Liver (tissue), 10 donors: ENCODE measurements at places on chromosomes 1 and 21. TPM values are rescaled to one million over a fixed set of nuclear protein-coding genes. Genes with fewer than 3 reads are reported as not detected.

GRCh38 chr1:63523738-63524137 lies 413 bp downstream of the EFCAB7 start:
- peaks cover 12% of the 10 kb centered on the region for H3K4me1 ChIP-seq
- H3K27me3 ChIP-seq = no peaks in the 10 kb centered on the region
- no peak for DNase-seq
- peak overlapping the region; percentile 77 for H3K4me3 ChIP-seq

The DNALI1 gene
- total RNA-seq = 1.5 TPM

DNA sequence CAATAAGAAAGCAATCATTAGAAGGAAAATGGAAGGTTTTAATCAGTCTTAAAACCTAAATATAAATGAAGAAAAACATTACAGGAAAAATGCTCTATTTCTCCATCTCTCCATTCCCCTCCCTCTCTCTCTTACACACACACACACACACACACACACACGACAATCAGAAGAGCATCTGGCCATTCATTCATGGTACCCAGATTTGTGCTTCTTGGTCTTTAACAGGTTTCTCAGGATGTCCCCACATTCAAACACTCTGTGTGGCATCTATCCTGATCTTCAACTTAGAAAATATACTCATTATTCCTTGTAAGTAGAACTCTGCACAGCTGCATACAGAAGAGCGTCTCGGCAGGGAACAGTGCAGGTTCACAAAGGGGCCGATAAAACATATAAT lies 779 bp downstream of the LRRC40 start:
- no peaks in the 10 kb centered on the region for H3K36me3 ChIP-seq
- no peak overlapping the region for H3K27ac ChIP-seq
- H3K4me1 ChIP-seq = peaks cover 36% of the 10 kb centered on the region
- DNase-seq = no peak
- no peaks in the 10 kb centered on the region for H3K27me3 ChIP-seq

- no peaks in the 10 kb centered on the region for H3K36me3 ChIP-seq
- no peak for DNase-seq
- H3K4me1 ChIP-seq = no peaks in the 10 kb centered on the region
- H3K27ac ChIP-seq = no peak overlapping the region
These were observed 13.8 kb upstream of the CAMTA1 start for GRCh38 chr1:6771441-6771769.

The GBP6 gene
- not detected for total RNA-seq

GRCh38 chr1:159483501-159483900 lies 44.0 kb downstream of the OR10J1 start:
- no peaks in the 10 kb centered on the region for H3K27me3 ChIP-seq
- DNase-seq = no peak
- H3K27ac ChIP-seq = no peak overlapping the region

DNA sequence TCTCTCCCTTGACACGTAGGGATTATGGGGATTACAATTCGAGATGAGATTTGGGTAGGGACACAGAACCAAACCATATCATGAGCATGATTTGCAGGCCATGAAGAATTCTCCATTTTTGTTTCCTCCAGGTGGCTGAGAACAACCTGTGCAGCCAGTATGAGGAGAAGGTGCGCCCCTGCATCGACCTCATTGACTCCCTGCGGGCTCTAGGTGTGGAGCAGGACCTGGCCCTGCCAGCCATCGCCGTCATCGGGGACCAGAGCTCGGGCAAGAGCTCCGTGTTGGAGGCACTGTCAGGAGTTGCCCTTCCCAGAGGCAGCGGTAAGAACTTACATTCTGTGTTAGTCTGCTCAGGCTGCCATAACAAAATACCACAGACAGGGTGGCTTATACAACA lies 9.7 kb downstream of the MX1 start:
- H3K4me1 ChIP-seq = no peaks in the 10 kb centered on the region
- peak; percentile 13 for DNase-seq
- peaks cover 66% of the 10 kb centered on the region for H3K36me3 ChIP-seq

The CASP9 gene
- 4.4 TPM for total RNA-seq

DNA sequence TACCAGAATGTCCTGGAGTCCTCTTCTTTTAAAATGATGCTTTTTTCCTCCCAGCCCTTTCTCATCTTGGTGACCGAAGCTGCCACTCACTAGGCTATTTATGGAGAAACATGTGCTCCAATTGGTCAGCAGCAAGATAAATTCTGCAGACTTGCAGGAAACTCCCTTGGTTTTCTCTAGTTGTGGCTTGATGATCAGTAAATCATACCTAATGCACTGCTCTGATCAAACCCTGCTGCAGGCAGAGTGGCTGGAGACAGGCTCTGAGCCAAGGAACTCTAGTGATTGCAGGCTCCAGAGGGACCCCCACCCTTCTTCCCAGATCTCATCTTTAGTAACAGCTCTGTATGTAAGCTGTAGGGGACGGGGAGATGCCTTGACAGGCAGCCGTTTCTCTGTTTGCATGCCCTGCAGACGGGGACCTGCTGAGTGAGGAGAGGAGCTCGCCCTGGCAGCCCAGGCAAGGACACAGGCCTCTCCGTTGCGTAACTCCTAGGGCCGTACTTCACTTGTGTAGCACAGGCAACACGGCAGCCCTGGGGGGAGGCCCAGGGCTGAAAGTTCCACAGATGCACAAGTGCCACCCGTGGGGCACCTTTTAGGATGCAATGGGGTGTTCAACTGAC lies 14.5 kb downstream of the SLC6A17 start:
- H3K27me3 ChIP-seq = no peaks in the 10 kb centered on the region
- no peaks in the 10 kb centered on the region for H3K4me1 ChIP-seq
- DNase-seq = no peak
- H3K4me3 ChIP-seq = no peak overlapping the region
- no peaks in the 10 kb centered on the region for H3K36me3 ChIP-seq

The SAMSN1 gene
- total RNA-seq = 9.0 TPM

GRCh38 chr21:46569081-46569480 lies 35.8 kb downstream of the S100B start:
- peaks cover 47% of the 10 kb centered on the region for H3K36me3 ChIP-seq
- H3K4me3 ChIP-seq = no peak overlapping the region
- H3K27ac ChIP-seq = no peak overlapping the region
- no peak for DNase-seq
- H3K4me1 ChIP-seq = no peaks in the 10 kb centered on the region

GRCh38 chr21:15841856-15842564 lies 112.2 kb downstream of the USP25 start:
- DNase-seq = no peak
- peaks cover 2% of the 10 kb centered on the region for H3K36me3 ChIP-seq
- no peaks in the 10 kb centered on the region for H3K4me1 ChIP-seq
- no peak overlapping the region for H3K4me3 ChIP-seq
- H3K27ac ChIP-seq = no peak overlapping the region

- no peaks in the 10 kb centered on the region for H3K27me3 ChIP-seq
- no peak overlapping the region for H3K4me3 ChIP-seq
- peaks cover 46% of the 10 kb centered on the region for H3K36me3 ChIP-seq
- no peak overlapping the region for H3K27ac ChIP-seq
- DNase-seq = no peak
- H3K4me1 ChIP-seq = no peaks in the 10 kb centered on the region
These were observed 57.8 kb upstream of the PGD start for GRCh38 chr1:10340930-10341590.

DNA sequence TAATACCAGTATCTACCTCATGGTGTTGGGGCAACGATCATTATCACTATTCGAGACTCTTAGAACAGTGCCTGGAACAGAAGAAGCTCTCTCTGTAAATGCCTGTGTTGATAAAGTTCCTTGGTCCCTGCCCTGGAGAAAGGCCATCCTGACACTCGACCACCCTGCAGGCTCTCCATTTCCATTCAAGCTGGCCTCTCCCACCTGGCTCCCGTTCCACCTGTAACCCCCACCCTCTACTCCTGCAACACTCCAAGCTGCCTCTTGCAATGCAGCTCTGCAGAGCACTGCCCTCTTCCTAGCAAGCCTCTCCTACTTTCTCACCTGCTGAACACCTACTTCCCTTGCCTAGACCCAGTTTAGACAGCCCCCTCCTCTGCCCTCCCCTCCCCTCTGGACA lies 6.1 kb downstream of the SPOCD1 start:
- H3K36me3 ChIP-seq = no peaks in the 10 kb centered on the region
- H3K27me3 ChIP-seq = no peaks in the 10 kb centered on the region
- no peak for DNase-seq
- no peak overlapping the region for H3K4me3 ChIP-seq

The NMNAT2 gene
- under 0.01 TPM for total RNA-seq

The UTS2 gene
- total RNA-seq = not detected

DNA sequence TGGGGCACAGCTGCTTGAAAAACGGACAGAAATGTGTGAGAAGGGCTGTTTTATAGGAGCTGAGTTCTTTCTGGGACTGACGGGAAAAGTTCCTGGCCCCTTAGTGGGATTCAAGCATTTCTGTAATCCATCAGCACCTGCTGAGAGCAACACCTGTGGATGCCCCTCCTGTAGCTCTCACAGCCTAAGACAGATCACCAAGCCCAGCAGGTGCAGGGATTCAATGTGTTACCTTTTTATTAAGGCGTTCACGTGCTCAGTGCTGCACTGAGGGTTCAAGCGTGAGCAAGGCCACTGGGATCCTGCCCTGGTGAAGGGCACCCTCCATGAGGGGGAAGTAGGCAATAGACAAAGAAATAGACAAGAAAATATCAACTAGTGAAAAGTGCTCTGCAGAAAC lies 14.9 kb downstream of the OLFML2B start:
- no peaks in the 10 kb centered on the region for H3K4me1 ChIP-seq
- H3K27ac ChIP-seq = no peak overlapping the region
- DNase-seq = no peak
- no peaks in the 10 kb centered on the region for H3K36me3 ChIP-seq

GRCh38 chr1:14345946-14346550 lies 252.4 kb upstream of the KAZN start:
- H3K4me1 ChIP-seq = no peaks in the 10 kb centered on the region
- H3K27ac ChIP-seq = no peak overlapping the region
- DNase-seq = no peak
- H3K36me3 ChIP-seq = no peaks in the 10 kb centered on the region

The GBP3 gene
- total RNA-seq = 8.8 TPM

The NSUN4 gene
- total RNA-seq = 17.2 TPM

DNA sequence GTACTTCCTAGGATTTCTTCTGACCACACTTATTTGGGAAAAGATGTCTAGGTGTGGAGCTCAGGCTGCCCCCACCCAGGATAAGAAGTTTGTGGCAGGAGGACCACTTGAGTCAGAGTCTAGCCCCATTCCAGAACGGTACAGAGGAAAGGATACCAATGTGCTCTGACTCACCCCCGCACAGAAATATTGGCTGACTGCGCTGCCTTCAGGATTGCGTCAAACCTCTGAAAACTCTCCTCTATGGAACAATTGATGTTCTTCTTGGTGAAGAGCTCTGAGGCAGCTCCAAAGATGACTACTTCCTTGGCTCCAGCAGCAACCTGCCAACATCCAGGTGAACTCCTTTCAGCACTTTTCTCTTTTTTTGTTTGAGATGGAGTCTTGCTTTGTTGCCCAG lies 11.2 kb downstream of the HMGCL start:
- H3K4me1 ChIP-seq = no peaks in the 10 kb centered on the region
- DNase-seq = no peak
- H3K27ac ChIP-seq = no peak overlapping the region
- H3K36me3 ChIP-seq = peaks cover 50% of the 10 kb centered on the region

The KIF17 gene
- total RNA-seq = 1.7 TPM

GRCh38 chr1:154741741-154742495 lies 128.2 kb downstream of the KCNN3 start:
- H3K4me1 ChIP-seq = no peaks in the 10 kb centered on the region
- DNase-seq = no peak
- H3K36me3 ChIP-seq = no peaks in the 10 kb centered on the region
- no peaks in the 10 kb centered on the region for H3K27me3 ChIP-seq
- H3K4me3 ChIP-seq = no peak overlapping the region

GRCh38 chr1:60078182-60078581 lies 4.6 kb upstream of the C1orf87 start:
- no peak for DNase-seq
- peaks cover 2% of the 10 kb centered on the region for H3K27me3 ChIP-seq
- H3K36me3 ChIP-seq = no peaks in the 10 kb centered on the region
- no peak overlapping the region for H3K4me3 ChIP-seq
- no peak overlapping the region for H3K27ac ChIP-seq

- H3K27ac ChIP-seq = no peak overlapping the region
- no peaks in the 10 kb centered on the region for H3K27me3 ChIP-seq
- no peaks in the 10 kb centered on the region for H3K36me3 ChIP-seq
- H3K4me3 ChIP-seq = no peak overlapping the region
These were observed 102.0 kb downstream of the LHX9 start for GRCh38 chr1:198019126-198019525.

- DNase-seq = no peak
- no peaks in the 10 kb centered on the region for H3K4me1 ChIP-seq
- no peaks in the 10 kb centered on the region for H3K27me3 ChIP-seq
- H3K4me3 ChIP-seq = no peak overlapping the region
- H3K27ac ChIP-seq = no peak overlapping the region
- H3K36me3 ChIP-seq = peaks cover 7% of the 10 kb centered on the region
These were observed 360.1 kb downstream of the DPYD start for GRCh38 chr1:97560714-97561113.

The PRDM16 gene
- total RNA-seq = 0.05 TPM

DNA sequence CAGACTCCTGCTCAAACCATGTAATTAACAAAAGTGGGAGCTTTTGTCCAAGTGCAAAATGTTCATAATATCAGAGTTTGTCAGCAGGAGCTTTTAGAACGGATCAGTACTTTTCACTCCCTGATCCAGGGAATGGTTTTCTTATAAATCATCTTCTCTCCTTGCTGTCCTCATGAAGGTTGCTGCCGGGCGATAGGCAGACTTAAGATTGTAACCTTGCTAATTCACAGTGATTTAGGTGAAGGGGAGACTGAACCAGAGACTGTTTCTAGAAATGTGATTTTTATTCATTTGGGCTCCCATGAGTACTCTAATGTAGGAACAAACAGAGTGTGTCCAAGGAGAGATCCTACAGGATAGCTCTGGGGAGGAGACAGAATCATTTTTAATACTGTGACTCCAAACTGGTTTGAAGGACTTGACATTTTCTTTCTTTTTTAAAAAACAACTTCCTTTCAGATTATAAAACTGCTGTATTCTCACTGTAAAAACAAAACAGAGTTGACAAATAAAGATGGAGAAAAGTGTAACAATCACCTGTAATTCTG lies 23.7 kb downstream of the ELAVL4 start:
- H3K27me3 ChIP-seq = peaks cover 8% of the 10 kb centered on the region
- H3K4me1 ChIP-seq = no peaks in the 10 kb centered on the region

GRCh38 chr1:215376544-215377264 lies 190.4 kb upstream of the KCTD3 start:
- no peaks in the 10 kb centered on the region for H3K4me1 ChIP-seq
- no peaks in the 10 kb centered on the region for H3K36me3 ChIP-seq
- no peak overlapping the region for H3K4me3 ChIP-seq

The ITLN2 gene
- total RNA-seq = not detected
